ENCODE measurements at places on chromosomes 4 and X. TPM values are rescaled to one million over a fixed set of nuclear protein-coding genes. Genes with fewer than 3 reads are reported as not detected.

GRCh38 chr4:40238700-40239548 is 42.1 kb downstream of the RHOH start:
- no peak overlapping the region for H3K4me3 ChIP-seq
- peak; percentile 10 for DNase-seq
- no peaks in the 10 kb centered on the region for H3K27me3 ChIP-seq
- H3K27ac ChIP-seq: no peak overlapping the region

SPANXA2 gene
- total RNA-seq: not detected

DNA sequence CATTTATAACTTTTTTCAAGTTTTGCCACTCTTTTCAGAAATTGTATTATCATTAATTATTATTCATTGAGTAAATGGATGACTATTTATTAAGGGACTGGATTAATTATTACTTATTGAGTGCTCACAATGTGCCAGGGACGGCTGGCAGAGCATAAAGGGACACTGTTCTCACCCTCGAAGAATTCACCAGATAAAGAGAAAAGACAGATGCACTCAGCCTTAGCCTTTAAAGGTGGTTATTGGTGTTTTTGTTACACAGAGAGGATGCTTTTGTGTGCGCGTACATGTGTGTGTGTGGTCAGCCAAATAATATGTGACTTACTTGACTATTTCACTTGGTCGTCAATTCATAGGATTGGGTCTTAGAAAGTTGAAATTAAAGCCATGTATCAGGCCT is 187.0 kb downstream of the ANTXR2 start:
- no peaks in the 10 kb centered on the region for H3K36me3 ChIP-seq
- H3K27ac ChIP-seq: no peak overlapping the region
- DNase-seq: no peak
- H3K4me1 ChIP-seq: no peaks in the 10 kb centered on the region
- H3K27me3 ChIP-seq: no peaks in the 10 kb centered on the region

GABRG1 gene
- total RNA-seq: not detected

HTN1 gene
- not detected for total RNA-seq

AMOT gene
- total RNA-seq: 6.8 TPM

TRIM75 gene
- not detected for total RNA-seq

DNA sequence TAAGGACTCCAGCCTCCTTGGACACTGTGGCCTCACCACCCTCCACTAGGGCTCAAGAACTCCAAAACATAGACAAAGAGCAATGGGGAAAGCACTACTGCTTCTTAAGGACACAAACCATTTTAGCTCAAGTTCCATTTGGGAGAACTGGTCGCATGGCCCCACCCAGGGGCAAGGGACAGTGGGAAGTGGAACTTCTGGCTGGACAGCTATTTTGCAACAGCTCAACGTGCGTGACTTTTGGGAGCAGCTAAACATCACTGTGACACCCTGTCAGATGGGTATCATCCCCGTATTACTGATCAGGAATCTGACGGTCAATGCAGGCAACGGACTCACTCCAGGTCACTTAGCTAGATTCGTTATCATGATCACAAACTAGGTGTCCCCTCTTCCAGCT is 9.0 kb upstream of the GLOD5 start:
- H3K27me3 ChIP-seq: no peaks in the 10 kb centered on the region
- no peak overlapping the region for H3K4me3 ChIP-seq
- DNase-seq: no peak
- no peaks in the 10 kb centered on the region for H3K36me3 ChIP-seq

DNA sequence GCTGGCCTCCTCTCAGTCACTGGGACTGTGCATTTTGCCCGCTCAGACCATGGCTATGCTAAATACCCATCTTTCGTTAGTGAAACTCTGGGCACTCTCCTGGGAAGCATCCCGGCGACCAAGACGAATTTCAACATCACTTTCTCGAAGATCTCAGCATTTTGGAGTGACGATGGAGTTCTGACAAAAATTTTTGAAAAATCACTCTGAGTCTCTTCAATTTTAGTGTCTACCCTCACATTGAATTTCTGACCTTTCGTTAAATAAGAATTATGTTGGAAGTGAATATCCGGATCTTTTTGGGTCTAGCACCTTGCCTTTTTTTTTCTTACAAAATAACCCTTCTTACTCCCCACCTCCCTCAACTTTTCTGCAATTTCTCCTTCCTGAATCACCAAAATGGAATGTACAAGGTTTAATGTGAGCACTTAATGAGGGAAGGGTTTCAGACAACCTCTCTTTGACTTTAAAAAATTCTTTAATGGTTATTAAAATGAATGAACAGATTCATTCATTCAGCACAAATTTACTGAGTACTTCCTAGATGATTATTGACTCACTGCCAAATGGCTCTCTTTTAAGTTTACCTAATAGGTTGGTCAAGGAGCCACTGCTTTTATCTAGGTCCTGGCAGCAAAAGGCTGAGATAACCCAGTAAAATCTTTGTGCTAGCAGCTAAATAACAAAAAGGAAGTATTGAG is 746 bp upstream of the AADAT start:
- H3K4me1 ChIP-seq: peaks cover 3% of the 10 kb centered on the region
- H3K27ac ChIP-seq: peak overlapping the region; percentile 34
- DNase-seq: peak; percentile 53
- peak overlapping the region; percentile 66 for H3K4me3 ChIP-seq

FDCSP gene
- total RNA-seq: not detected

DNA sequence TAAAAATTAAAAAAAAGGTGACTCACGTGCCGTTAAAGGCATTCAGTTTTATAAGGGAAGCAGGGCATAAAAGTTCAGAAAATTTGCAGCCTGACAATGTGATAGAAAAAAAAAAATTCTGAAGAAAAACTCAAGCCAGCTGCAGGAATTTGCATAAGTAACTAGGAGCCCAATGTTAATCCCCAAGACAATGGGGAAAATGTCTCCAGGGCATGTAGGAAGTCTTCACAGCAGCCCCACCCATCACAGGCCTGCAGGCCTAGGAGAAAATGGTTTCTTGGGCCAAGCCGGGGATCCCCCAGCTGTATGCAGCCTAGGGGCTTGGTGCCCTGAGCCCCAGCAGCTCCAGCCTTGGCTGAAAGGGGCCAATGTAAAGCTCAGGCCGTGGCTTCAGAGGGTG is 31.2 kb downstream of the CHM start:
- H3K27me3 ChIP-seq: no peaks in the 10 kb centered on the region
- H3K27ac ChIP-seq: no peak overlapping the region
- no peak for DNase-seq
- H3K4me3 ChIP-seq: no peak overlapping the region
- no peaks in the 10 kb centered on the region for H3K36me3 ChIP-seq
- no peaks in the 10 kb centered on the region for H3K4me1 ChIP-seq

- no peaks in the 10 kb centered on the region for H3K4me1 ChIP-seq
- no peaks in the 10 kb centered on the region for H3K36me3 ChIP-seq
- H3K27ac ChIP-seq: peak overlapping the region; percentile 76
Observed at GRCh38 chrX:150569155-150569477, 695 bp downstream of the MTM1 start.

GRCh38 chrX:39262641-39263040 is 461.4 kb downstream of the MID1IP1 start:
- no peaks in the 10 kb centered on the region for H3K27me3 ChIP-seq
- no peaks in the 10 kb centered on the region for H3K4me1 ChIP-seq
- no peak overlapping the region for H3K27ac ChIP-seq
- H3K36me3 ChIP-seq: no peaks in the 10 kb centered on the region

DNA sequence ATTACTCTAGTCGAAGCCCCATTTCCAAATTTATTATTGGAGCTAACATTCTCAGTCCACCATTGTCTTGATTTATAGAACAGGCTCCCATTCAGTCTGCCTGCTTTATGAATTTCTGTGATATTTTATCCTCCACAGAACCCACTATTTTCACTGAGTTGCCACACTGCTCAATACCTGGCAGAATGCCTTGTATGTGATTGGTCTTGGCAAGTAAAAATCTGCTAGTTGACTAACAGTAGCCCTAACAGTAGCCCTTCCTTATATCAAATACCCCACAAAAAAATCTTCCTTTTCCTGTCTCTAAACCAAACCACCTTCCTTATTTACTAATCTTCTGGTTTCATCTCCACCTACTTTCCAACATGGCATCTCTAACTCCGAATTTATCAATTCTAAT is 82.6 kb downstream of the CHM start:
- H3K27me3 ChIP-seq: no peaks in the 10 kb centered on the region
- no peak overlapping the region for H3K4me3 ChIP-seq
- DNase-seq: peak; percentile 47
- no peaks in the 10 kb centered on the region for H3K36me3 ChIP-seq
- H3K4me1 ChIP-seq: no peaks in the 10 kb centered on the region
- no peak overlapping the region for H3K27ac ChIP-seq

GRCh38 chr4:99156992-99157391 is 12.9 kb upstream of the ADH4 start:
- H3K27me3 ChIP-seq: no peaks in the 10 kb centered on the region
- no peak overlapping the region for H3K4me3 ChIP-seq
- no peak overlapping the region for H3K27ac ChIP-seq
- no peak for DNase-seq

DNA sequence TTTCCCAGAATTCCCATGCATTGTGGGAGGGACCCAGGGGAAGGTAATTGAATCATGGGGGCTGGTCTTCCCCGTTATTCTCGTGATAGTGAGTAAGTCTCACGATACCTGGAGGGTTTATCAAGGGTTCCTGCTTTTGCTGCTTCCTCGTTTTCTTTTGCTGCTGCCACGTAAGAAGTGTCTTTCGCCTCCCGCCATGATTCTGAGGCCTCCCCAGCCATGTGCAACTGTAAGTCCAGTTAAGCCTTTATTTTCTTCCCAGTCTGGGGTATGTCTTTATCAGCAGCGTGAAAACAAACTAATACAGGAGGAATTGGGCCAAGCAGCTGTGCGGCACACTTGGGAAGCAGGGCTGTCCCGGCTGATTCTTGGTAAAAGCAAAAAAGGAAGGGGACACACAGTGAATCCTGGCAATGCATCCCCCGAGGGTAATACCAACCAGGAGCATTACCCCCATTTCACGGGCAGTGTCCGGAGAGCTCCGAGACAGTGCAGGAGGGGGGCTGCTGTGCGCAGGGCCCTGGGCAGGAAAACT is 185.7 kb downstream of the AFAP1 start:
- H3K4me3 ChIP-seq: no peak overlapping the region
- H3K36me3 ChIP-seq: no peaks in the 10 kb centered on the region
- H3K4me1 ChIP-seq: no peaks in the 10 kb centered on the region

All from fibroblast of lung (primary cell).